ENCODE measurements at places on chromosomes 2 and 18.
A peak's percentile ranks its signal among the peaks of the same experiment; 100 is the strongest.

DNA sequence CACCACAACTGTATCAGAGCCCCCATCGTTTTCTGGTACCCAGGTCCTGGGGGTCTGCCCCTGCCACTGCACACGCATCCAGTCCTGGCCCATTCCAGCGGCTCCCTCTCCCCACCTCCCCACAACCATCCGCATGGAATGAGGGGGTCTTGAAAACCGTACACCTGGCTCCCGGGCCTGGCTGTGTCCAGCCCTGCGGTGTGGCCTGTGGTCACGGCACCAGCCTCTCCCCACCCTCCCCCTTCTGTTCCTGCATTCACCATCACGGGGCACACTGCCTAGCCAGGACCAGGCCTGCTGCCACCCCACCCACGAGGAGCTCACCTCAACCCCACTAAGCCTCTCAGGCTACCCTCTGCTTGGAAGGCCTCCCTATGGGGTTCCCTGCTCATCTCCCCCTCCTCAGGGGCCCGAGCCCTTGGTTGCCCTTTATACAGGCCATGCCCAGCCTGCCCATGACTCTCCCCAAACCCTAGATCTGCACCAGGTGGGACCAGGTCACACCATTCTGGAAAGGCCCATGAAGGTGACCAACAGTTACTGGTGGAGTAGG, 11.4 kb downstream of the GPR35 start:
- no peak for DNase-seq

DNA sequence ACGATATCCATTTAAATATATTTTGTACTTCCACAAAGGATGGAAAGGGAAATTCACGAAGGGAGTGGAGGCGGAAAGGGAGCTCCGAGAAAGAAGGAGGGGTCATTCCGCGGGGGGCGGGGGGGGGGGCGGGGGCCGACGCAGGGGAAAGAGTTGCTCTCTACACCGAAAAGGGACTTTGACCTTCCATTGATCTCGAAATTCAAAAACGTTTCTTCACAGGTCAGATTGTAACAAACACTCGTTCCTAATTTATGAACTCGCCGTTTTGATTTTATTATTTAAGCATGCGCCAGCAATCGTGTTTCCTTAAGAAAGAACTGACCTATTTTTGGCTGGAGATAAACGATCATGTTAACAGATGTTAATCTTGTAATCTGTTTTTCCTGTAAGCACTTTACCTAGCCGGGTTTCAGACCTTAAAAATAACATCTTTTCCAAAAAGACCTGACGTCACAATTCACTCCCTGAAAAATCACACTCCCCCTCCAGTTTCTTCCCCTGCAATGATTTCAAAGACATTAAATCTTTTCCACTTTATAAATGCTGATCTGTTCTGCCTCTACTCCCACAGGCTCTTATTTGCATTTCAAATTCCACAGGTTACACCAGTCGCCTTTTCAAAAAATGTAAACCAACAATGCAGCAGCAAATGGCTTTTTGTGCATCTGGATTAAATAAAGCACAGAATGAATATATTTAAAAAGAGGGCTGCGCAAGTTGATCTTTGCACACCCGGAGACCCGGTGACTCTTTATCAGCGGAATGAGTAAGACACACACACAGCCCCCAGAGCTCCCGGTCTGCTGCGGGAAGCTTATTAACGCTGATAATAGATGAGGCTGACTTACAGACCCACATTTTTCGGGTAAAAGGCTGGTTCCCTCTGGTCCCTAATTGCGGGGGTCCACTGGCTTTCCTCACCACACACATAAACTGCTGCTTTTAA, 1.6 kb downstream of the ZNF516 start:
- DNase-seq: no peak

DNA sequence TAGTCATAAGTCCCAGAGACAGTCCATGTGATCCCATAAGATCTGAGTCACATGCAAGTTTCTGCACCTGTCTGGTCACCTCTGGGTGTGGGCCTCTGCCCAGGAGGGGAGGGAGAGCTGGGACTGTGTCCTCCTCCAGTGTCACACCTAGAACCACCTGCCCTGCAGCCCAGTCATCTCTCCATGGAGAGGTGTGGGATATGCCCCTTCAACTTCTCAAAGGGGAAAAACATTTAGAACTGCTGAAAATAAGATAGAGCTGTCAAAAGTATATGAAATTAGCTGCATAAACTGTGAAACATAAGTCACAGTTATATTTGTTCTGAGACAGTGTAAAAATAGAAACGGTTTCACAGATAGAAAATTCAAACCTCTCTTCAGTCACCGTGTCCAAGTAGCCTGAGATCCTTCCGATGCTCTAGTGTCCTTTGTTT, 55.4 kb downstream of the NGEF start:
- no peak for DNase-seq

DNA sequence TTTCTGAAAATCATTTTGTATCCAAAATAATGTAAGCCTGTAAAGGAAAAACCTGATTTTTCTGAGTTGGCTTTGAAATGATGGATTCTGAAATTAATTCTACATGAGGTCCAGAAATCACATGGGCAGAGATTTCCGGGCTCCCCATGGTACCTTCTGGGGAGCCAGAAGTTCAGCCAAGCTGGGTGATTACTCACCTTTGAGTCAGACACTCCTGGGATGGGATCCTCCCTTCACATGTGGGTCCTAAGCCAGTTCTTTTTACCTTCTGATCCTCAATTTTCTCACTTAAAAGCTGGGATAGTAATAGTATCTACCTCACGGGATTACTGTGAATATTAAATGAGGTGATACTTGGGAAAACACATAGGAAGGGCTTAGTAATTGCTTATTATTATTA, 179.8 kb upstream of the EPAS1 start:
- DNase-seq: no peak

DNA sequence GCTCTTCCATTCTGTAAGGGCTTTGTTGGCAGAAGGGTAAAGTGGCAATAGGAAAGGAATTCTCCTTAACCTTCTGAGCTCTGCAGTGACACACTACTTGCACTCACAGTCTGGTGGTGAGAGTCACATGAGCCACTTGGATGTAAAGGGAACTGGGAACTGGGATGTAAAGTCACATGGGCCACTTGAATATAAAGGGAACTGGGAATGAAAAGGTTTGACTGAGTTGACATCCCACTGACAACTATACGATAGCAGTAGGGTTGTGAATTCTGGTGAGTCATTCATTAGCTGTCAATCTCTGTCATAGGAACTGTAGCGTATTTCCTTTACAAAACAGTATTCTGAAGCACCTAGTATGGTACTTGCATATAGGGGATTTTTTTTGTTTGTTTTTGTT, 5.5 kb downstream of the RPE start:
- no peak for DNase-seq

- peak; percentile 25 for DNase-seq
These were observed 85.1 kb upstream of the ACAA2 start for GRCh38 chr18:49898421-49898820.

- no peak for DNase-seq
These were observed 67.0 kb upstream of the APCDD1 start for GRCh38 chr18:10387399-10387798.

DNA sequence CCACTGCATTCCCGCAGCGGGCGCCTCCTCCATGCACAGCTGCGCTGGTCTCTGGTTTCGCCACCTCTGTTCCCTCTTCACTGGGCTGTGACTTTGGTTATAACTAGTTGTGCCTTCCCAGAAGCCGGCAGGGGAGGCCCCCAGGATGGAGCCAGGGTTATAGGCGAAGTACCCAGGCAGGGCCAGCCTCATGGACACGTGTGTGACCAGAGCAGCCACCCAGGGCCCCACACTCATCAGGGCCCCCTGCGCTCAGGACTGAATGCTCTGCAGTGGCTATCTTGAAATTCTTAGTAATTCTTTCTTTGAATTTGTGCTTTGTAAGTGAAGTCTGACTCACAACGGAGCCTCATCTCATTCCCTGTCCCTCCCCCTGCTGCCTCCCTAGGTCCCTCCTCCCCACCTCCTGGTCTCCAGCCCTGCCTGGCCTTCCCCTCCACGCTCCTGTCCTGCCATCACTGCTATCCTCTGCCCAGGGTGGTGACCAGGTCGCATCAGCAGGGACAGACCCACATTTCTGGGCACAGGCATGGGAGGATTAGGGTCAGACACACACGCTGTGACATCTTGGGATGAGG, 38.1 kb upstream of the LBH start:
- DNase-seq: no peak

DNA sequence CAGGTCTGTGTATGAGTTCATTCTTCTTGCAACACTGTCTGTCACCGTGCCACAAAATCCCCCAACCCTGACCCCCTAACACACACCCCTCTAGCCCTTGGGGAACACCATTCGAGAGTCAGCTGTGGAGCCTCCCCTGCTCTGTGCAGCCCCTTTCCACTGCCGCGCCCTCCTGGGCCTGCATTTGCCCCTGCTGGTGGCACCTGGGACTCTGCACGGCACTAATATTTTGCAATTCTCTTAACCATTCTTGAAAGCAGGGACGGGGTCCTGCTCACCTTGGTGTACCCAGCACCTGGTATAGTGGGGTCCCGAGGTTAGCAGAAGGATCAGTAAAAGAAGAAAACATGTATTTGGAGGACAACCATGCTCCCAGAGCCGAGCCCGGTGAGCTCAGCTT, 124.0 kb downstream of the HDAC4 start:
- DNase-seq: no peak

DNA sequence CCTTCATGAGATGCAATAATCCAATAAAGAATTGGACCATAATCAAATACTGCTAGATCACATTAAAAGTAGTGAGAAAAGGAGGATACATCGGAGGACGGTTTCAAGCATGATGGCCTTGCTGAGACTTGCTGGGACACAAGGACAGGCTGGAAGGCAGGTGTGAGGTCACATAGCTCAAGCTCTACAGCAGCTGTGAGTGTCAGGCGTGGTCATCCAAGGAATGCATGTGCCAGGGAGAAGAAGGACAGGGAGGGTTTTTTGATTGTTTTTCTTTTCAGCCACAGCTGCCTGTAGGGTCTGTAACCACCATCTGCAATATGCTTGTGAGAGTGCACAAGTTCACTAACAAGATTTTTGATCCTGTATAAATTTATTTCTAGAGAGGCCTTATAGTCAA, 57.6 kb downstream of the BMP10 start:
- DNase-seq: no peak

- no peak for DNase-seq
These were observed 18.2 kb upstream of the DAW1 start for GRCh38 chr2:227853204-227853629.

- no peak for DNase-seq
These were observed 10.1 kb downstream of the SLC9A4 start for GRCh38 chr2:102483086-102483485.

GRCh38 chr18:12911929-12912703, 28.1 kb upstream of the PTPN2 start:
- no peak for DNase-seq

- DNase-seq: no peak
These were observed 125.7 kb upstream of the LMAN1 start for GRCh38 chr18:59484561-59485328.

DNA sequence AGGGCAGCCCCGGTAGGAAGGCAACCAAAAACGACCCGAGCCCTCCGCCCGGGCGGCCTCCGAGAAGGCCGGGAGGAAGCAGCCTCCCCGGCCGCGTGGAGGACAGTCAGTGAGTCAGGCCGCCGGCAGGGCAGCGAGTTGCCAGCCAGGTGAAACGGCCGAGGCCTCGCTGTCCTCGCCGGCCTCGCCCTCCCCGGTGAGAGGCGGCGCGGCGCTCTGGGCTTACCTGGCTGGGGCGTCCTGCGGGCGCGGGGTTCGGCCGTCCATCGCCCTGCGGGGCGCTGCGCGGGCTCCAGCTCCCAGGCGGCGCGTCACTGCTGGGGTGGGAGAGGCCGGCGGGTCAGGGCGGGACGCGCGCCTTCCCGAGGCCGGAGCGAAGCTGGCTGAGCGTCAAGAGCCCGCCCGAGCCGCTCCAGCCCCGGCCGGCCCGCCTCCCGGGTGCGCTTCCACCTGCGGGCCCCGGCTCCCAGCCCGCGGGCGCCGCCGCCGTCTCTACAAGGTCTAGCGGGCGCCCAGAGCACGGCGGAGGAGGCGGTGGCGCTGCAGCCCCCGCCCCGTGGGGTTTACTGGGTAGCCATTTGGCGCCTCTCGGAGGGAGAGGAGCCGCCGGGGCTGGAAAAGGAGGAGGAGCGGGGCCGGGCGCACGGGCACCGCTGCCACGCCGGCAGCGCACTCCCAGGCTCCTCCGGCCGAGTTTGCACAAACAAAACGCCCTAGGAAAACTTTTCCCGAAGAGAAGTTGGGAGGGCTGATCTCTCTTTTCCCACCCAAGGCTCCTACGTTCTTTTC, 499 bp downstream of the COBLL1 start:
- peak; percentile 39 for DNase-seq

- DNase-seq: no peak
These were observed 606.5 kb downstream of the CPS1 start for GRCh38 chr2:211162911-211163310.

DNA sequence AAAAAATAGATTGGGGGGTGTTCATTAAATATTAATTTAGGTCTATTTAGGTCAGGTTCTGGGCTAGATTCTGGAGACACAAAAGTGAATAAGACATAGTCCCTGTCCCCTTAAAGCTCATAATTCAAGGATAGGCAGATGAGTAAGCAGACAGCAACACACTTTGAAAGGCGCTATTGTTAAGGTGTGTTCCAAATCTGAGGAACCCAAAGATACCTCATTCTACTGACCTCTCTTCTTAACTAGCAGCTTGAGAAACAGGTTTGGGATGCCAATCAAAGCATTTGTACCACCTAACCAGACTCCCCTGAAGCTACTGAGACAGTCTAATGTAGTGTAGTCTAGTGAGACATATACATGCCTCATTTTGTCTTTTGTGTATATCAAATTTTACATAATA, 34.8 kb downstream of the SEMA4F start:
- DNase-seq: no peak

- DNase-seq: peak; percentile 19
These were observed 76.0 kb downstream of the RFTN2 start for GRCh38 chr2:197599285-197599965.

- no peak for DNase-seq
These were observed 137.4 kb downstream of the ACOXL start for GRCh38 chr2:110869472-110870446.

- no peak for DNase-seq
These were observed 26.5 kb upstream of the L3MBTL4 start for GRCh38 chr18:6441200-6441599.

DNA sequence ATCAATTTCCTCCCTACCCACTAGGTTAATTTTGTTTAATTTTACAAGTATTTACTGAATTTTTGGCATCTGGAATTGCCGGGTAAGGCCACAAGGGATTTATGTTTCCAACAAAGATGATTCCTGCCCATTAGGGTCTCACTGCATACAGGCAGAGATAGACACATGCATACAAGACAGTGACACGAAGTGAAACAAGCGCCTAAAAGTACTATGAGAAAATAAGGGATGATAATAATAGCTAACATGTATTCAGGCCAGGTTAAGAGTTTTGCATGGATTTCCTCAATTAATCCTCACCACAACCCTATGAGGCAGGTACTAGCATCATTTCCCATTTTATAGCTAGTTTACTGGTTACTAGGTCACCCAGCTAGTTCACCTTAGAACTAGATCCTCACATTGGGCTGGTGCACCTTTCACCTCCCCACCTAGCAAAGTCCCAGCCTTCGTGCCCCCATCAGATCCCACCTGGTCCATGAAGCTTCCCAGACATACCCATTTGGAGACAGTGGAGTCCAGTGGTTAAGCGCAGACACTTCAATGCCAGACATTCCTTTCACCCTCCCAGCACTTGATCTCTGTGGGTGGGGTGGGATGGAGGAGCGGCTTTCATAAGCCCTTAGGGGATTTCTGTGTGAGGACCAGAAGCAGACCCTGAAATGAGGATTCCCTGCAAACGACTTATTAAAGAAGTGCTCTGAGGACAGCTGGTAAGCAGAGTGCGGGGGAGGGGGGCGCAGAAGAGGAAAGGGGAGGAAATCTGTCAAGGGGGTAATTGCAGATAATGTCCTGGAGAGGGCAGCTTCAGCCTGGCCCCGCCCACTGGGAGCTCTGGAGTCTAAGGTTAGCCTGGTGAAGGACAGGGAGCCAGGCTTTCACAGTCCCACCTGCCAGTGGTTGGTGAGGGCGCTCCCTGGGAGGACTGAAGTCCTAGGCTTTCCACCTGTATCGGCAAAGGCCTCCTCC, 5.8 kb upstream of the DGUOK start:
- peak; percentile 39 for DNase-seq

All from activated T-cell treated with anti-CD3 and anti-CD28 coated beads for 48 hours (primary cell).